ENCODE measurements at places on chromosomes 1 and 21. TPM values are rescaled to one million over a fixed set of nuclear protein-coding genes. Genes with fewer than 3 reads are reported as not detected.
A peak's percentile ranks its signal among the peaks of the same experiment; 100 is the strongest.

The MROH9 gene
- 0.29 TPM for polyA plus RNA-seq

The RIMKLA gene
- polyA plus RNA-seq, result 1.1 TPM

The SPATA17 gene
- polyA plus RNA-seq, result not detected

GRCh38 chr1:209926045-209926444 is 12.0 kb upstream of the SYT14 start:
- DNase-seq, result no peak

- no peak for DNase-seq
Measured at GRCh38 chr1:46768445-46768844, 30.4 kb upstream of the CYP4B1 start.

DNA sequence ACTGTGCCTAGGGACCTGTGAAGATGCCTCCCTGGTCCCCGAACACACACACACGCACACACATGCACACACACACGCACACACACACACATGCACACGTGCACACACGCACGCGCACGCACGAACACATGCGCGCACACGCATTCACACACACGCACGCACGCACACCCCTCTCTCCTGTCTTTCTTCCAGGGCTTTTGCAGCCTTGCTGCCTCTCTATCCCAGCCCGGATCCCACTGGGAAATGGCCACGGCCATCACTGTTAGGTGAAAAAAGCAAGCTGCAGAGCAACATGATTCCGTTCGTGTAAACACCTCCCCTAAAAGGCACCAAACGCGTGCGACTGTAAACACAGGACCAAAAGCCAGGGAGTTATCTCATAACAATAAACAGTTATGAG is 39.7 kb downstream of the NKAIN1 start:
- no peak for DNase-seq

- no peak for DNase-seq
Measured at GRCh38 chr1:200015811-200016210, 11.7 kb upstream of the NR5A2 start.

DNA sequence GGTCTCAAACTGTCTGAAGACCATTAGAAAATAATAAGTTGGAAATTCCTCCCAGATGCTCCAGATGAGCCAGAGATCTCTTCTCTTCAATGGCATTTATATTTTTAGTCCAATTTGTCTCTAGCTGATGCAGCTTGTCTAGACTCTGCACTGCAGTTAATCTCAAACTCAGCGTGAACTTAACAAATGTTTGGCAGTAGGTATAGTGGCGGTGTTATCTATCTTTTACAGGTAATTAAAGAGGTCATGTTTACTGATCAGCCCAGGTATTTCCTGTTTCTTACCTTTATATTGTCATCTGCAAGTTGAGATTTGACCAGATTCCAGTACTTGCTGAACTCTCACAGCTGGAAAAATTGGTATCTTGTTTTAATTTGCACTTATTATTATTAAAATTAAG is 1024.5 kb upstream of the ADGRL2 start:
- no peak for DNase-seq

GRCh38 chr1:94044290-94044790 is 76.6 kb downstream of the ABCA4 start:
- DNase-seq, result peak; percentile 31
